ENCODE measurements at places on chromosomes 12 and 14. TPM values are rescaled to one million over a fixed set of nuclear protein-coding genes. Genes with fewer than 3 reads are reported as not detected.

GRCh38 chr14:100215330-100215885, 23.5 kb upstream of the YY1 start:
- no peak for DNase-seq

- DNase-seq, result no peak
Measured at GRCh38 chr14:74392616-74393570, 33.1 kb downstream of the SYNDIG1L start.

DNA sequence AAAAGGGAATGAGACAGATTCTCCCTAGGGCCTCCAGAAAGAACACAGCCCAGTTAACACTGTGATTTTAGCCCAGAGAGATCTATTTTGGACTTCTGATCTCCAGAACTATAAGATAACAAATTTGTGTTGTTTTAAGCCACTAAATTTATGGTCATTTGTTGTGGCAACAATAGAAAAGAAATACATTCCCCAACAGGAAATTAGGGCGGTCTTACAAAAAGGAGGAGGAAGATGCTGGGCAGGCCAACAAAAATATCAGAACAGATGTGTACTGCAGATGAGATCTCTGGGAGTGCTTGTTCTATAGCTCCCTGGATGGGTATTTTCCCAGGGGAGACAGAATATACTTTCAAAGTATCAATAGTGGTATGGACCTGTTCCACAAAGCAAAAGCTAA, 32.0 kb upstream of the SOCS2 start:
- no peak for DNase-seq

DNA sequence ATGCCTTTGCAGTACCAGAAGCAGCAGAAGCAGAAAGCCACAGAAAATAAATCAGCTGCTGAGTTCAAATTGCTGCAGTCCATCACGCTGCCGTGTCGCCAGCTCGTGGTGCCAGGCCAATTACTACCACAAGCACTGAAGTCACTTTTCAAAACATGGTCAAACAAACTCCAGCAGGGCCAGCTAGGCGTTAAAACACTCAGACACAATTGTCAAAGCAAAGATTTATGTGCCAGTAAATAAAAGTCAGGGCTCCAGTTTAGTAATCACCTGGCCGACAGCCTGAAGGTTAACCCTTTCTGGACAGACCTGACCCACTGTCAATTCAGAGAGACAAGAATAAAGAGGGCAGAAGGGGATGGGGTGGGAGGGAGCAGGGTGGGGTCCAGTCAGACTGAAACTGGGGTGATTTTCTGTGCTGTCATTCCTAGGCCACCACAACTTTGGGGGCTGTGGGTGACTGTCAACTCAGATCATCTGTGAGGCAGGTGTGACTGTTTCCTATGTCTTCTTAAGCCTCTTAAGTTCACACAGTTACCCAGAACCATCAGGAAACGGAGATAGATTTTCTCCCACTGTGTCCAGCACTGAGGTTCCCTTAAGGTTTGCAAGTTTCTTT, 109.8 kb upstream of the FUT8 start:
- no peak for DNase-seq

GRCh38 chr12:20372326-20373096, 4.2 kb downstream of the PDE3A start:
- DNase-seq, result no peak

GRCh38 chr14:76784881-76785280, 23.6 kb downstream of the VASH1 start:
- no peak for DNase-seq

- no peak for DNase-seq
Measured at GRCh38 chr14:53380867-53381225, 227.7 kb upstream of the DDHD1 start.

- DNase-seq, result no peak
Measured at GRCh38 chr12:130813436-130813835, 25.6 kb downstream of the STX2 start.

- DNase-seq, result no peak
Measured at GRCh38 chr12:11812586-11813437, 163.3 kb downstream of the ETV6 start.

DNA sequence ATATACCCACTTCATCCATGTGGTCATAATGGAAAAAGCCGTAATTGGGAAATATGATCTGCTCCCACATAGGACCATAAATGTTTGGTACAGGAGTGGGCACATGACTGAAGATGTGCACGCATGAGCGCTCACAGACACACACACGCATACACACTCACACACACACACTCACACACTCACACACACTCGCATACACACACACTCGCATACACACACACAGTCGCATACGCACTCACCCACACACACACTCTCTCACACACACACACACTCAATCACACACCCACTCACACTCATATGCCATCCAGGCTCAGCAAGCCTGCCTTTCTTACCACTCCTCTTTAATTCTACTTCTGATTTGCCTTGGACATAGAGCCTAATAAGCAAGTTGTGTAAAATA, 45.6 kb upstream of the EGLN3 start:
- DNase-seq, result no peak

GRCh38 chr14:31307198-31307597, 99.6 kb upstream of the HECTD1 start:
- no peak for DNase-seq

The CD27 gene
- not detected for total RNA-seq

The TMEM63C gene
- 2.7 TPM for total RNA-seq
